Stimulated activated naive B cell treated with anti-CD40 and anti-IgM and Interleukin-4, amounts not matched to agents 10 μg/mL and 1 μg/mL and 100 μg/mL, for 72 hours (primary cell): ENCODE measurements at places on chromosomes 12 and 14.

DNA sequence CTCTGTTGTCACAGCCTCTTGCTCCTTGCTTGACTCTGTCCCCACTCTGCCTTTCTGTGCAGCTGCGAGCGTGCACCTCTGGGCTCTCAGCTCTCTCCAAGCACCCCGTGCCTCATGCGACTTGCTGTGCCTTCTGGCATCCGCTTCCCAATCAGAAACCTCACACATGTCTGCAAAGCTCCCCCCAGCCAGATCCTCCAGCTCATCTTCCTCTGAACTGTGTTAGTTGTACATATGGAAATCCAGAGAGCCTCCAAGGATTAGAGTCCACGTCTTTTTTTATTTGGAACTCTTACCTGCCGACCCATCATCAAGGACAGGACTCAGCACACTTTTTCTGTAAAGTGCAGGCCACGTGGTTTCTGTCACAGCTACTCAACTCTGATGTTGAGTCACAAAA lies 70.5 kb downstream of the ANO2 start:
- no peak overlapping the region for H3K4me3 ChIP-seq
- no peak overlapping the region for H3K27ac ChIP-seq
- no peaks in the 10 kb centered on the region for H3K4me1 ChIP-seq
- H3K36me3 ChIP-seq, result no peaks in the 10 kb centered on the region
- DNase-seq, result no peak

DNA sequence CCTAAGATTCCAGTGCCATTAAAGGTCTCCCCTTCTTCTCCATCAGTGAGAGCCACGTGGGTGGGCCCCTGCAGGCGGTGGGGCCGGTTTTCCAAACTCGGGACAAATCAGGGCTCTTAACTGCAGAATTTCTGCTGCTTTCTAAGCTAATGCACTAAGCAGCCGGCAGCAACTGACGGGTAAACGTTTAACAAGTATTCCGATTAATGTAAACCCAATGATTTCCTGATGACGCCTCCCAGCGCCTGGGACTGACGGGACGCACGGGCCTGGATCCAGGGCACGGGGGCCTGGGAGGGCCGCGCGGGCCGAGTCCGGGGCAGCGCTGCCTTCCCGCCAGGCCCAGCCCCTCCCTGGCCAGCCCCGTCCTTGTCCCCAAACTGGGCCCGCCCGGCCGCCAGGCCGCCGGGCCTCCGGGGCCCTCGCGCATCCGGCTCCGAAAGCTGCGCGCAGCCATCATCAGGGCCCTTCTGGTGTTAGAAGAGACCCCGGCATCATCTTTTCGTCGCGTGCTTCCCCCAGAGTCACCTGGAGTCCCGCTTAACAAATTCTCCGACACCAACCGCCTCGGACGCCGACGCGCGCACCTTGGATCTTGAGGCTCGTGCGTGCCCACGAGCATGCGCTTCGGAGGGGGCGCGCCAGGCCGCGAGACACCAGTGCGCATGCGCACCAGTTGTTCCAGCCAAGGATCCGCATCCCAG lies at the start of gene MLH3:
Gene MLH3, minus strand, starts transcription at position 616 of the 704 bp plus-strand sequence. CDS start 1,812 bp downstream, outside the sequence.
- H3K4me1 ChIP-seq, result peaks cover 22% of the 10 kb centered on the region
- peak within 1 kb of the TSS; percentile 92 for H3K4me3 ChIP-seq
- H3K27me3 ChIP-seq, result no peaks in the 10 kb centered on the region
- H3K27ac ChIP-seq, result peak within 1 kb of the TSS; percentile 96

DNA sequence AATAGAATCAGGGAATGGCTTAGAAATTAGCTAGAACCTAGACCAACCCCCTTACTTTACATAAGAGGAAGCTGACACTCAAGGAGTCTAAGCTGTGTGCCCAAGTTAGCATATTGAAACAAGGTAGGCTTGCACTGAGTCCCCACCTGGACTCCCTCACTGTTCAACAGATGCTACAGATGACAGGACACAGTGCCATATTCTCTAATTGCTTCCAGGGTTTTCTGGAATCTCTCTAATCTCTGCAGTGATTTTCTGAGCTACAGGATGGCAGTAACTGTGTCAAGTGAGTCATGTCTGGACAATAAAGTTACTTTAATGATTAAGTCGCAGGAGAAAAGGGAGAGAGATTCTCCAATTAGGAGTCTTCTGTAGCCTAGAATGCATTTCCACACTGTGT lies 35.8 kb downstream of the AKAP6 start:
- no peaks in the 10 kb centered on the region for H3K27me3 ChIP-seq
- no peak overlapping the region for H3K27ac ChIP-seq
- no peak overlapping the region for H3K4me3 ChIP-seq
- H3K4me1 ChIP-seq, result no peaks in the 10 kb centered on the region
- no peak for DNase-seq

DNA sequence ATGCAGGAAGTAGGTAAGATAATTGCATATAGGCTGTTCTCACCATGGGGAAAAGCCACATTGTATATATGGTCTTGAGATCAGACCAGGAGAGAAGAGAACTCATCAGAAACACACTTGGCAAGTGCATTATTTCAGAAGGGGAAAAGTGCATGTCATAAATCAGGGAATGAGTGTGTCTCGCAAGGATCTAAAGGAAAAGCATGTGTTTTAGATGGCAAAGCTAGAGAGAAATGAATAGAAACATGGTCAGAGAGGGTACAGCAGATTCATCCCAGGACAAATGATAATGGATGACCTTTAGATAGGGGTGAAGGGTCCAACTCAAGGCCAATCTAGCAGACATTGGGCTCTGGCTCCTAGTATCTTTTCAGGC lies 230.2 kb upstream of the NAV3 start:
- no peaks in the 10 kb centered on the region for H3K36me3 ChIP-seq
- no peaks in the 10 kb centered on the region for H3K4me1 ChIP-seq
- H3K4me3 ChIP-seq, result no peak overlapping the region

DNA sequence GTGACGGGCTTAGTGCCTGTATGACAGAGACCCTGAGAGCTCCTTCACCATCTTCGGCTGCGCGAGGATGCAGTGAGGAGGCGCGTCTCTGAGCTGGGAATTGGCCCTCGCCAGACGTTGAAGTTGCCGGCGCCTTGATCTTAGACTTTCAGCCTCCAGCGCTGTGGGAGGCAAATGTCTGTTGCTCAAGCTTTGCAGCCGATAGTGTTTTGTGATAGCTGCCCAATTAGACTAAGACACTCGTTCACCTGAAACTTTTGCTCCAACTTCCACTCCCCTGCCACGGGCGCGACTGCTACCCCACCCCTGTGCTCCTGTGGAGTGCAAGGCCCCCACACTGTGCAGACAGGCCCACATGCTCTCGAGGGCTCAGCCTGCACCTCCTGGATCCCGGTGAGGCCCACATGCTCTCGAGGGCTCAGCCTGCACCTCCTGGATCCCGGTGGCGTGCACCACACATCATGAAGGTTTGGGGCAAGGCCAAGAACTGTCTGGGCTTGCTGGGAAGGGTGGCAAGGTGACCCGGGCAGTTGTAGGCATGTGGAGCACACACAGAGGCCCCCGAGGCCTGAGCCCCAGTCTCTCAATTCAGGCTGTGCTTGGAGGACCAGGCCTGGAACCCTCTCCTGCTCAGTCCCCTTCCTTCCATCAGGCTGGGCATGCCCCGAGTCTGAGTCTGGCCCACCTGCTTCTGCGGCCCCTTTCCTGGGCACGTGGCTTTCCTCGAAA lies 324.6 kb downstream of the TMEM121 start:
- peak overlapping the region; percentile 66 for H3K4me3 ChIP-seq
- DNase-seq, result no peak
- peak overlapping the region; percentile 100 for H3K27ac ChIP-seq
- peaks cover 68% of the 10 kb centered on the region for H3K36me3 ChIP-seq

DNA sequence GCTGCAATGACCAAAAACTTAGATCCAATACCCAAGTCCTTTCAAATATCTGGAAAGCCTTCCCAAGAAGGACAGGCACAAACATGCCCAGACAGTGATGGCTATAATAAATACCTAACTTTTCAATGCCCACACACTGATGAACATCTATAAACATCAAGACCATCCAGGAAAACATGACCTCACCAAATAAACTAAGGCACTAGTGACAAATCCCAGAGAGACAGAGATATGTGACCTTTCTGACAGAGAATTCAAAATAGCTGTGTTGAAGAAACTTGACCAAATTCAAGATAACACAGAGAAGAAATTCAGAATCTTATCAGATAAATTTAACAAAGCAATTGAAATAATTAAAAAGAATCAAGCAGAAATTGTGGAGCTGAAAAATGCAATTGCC lies 38.7 kb upstream of the INSM2 start:
- DNase-seq, result no peak
- H3K4me3 ChIP-seq, result no peak overlapping the region
- no peaks in the 10 kb centered on the region for H3K36me3 ChIP-seq
- H3K27me3 ChIP-seq, result peaks cover 43% of the 10 kb centered on the region

- H3K27me3 ChIP-seq, result peaks cover 17% of the 10 kb centered on the region
- no peak overlapping the region for H3K27ac ChIP-seq
- H3K4me1 ChIP-seq, result no peaks in the 10 kb centered on the region
- no peaks in the 10 kb centered on the region for H3K36me3 ChIP-seq
- DNase-seq, result peak; percentile 4
Observed at GRCh38 chr14:70317969-70318634, 41.4 kb downstream of the COX16 start.

- no peaks in the 10 kb centered on the region for H3K27me3 ChIP-seq
- H3K4me1 ChIP-seq, result peaks cover 37% of the 10 kb centered on the region
- peak overlapping the region; percentile 54 for H3K4me3 ChIP-seq
- no peak for DNase-seq
- H3K36me3 ChIP-seq, result peaks cover 4% of the 10 kb centered on the region
Observed at GRCh38 chr12:89947437-89948270, 239.0 kb upstream of the ATP2B1 start.

DNA sequence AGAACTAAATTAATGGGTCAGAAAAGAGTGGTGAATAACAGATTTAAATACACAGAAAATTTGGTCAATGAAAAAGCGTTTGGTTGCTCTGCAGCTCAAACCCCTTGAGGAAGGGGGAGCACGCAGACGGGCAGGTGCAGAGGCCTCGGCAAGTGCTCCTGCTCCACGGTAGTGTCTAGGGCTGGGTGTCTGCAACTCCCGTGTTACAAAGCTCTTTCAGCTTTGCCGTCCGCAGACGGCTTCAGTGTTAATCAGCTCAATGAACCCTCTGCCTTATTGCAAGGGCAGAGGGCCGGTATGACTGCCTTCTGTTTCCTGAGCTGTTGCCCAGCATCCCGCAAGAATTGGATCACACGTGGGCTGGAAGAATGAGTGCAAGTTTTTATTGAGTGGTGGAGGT lies 125.7 kb upstream of the TRHDE start:
- no peaks in the 10 kb centered on the region for H3K4me1 ChIP-seq
- no peak overlapping the region for H3K4me3 ChIP-seq
- no peaks in the 10 kb centered on the region for H3K36me3 ChIP-seq
- no peak for DNase-seq

- no peak overlapping the region for H3K4me3 ChIP-seq
- H3K36me3 ChIP-seq, result no peaks in the 10 kb centered on the region
- DNase-seq, result no peak
- H3K4me1 ChIP-seq, result no peaks in the 10 kb centered on the region
- no peaks in the 10 kb centered on the region for H3K27me3 ChIP-seq
Observed at GRCh38 chr14:81963846-81964245, 430.2 kb upstream of the SEL1L start.

DNA sequence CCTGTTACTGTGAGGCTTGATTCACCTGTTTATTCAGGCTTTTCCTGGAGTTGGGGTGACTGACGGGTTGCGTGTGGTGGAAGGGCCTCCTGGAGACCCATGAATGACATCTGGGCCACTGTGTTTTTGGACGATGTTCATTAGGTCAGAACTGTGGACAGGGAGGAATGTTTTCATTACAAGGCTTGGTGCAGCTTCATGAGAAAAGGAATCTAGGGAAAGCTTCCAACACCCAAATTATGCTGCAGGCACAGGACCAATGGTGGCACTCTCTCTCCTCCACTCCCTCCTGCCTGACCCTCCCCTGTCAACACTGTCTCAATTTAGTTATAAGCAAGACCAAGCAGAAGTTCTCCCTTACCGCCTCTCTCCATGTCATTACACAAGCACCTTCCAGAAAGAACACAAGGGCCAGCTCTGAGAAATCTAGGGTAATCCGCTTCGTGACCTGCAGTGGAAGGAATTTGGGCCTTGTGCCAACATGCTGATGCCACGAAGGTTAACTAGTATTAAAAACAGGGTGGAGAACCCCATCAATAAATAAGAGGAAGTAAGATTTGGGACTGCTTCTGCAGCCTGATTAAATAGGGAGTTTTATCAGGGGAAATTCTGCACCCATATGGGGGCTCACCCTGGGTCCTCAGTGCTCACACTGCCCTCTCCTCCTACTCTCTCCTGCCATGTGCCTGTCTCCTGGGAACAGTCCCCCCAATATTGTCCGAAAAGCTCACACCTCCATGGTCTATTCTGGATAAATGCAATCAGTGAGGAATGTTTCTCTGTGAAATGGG lies 200.3 kb downstream of the KTN1 start:
- no peak overlapping the region for H3K4me3 ChIP-seq
- H3K36me3 ChIP-seq, result no peaks in the 10 kb centered on the region

DNA sequence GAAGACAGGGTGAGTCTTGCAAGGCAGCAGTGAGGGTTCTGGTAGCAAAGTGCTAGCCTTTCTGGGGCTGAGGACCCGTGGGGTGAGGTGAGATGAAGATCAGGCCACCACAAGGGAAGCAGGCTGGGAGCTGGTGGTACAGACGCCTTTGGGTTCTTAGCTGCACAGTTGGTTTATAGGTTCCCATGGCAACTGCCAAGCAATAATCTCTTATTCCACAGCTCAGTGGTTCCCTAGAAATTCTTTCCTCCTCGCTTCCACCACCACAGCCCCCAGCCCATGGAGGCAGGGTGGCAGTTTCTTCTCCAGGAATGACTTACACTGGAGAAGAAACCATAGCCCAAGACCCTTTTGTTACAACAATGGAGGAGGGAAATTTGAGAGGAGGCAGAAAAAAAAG lies 82.1 kb downstream of the CMKLR1 start:
- peaks cover 19% of the 10 kb centered on the region for H3K27me3 ChIP-seq
- H3K27ac ChIP-seq, result no peak overlapping the region
- H3K4me3 ChIP-seq, result no peak overlapping the region
- H3K36me3 ChIP-seq, result no peaks in the 10 kb centered on the region

DNA sequence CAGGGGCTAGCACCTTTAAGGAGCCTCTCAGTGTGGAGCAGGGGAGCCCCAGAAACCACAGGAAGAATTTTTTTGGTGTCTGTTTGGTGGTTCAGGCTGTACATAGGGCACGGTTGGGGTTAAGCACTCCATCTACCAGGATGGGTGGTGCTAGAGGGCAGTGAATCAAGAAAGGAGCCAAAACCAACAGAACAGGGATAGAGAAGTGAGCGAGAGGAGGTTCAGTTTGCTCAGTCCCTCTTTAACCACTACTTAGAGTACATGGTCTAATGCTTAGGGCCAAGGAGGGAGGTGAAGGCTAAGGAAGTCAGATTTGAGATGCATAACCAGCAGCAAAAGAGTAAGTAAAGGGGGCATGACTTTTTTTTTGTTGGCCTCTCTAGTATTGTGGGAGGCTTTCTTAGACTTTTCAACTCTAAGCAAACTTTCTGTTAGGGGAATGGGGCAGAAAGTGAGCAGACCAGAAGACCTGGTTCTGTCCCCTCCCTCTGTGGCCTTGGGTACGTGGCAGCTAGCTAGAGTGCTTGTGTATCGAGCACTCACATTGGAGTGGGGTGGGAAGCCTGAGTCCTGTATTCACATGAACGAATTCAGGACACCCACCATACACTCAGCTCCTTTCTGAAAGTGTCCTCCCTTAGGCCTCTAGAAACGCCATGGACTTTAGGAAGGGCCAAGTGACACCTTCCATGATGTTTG lies 6.6 kb upstream of the NPFF start:
- no peak for DNase-seq
- H3K4me1 ChIP-seq, result no peaks in the 10 kb centered on the region
- H3K4me3 ChIP-seq, result no peak overlapping the region
- H3K36me3 ChIP-seq, result peaks cover 20% of the 10 kb centered on the region
- no peaks in the 10 kb centered on the region for H3K27me3 ChIP-seq
